ENCODE measurements at places on chromosomes 7 and 10.

DNA sequence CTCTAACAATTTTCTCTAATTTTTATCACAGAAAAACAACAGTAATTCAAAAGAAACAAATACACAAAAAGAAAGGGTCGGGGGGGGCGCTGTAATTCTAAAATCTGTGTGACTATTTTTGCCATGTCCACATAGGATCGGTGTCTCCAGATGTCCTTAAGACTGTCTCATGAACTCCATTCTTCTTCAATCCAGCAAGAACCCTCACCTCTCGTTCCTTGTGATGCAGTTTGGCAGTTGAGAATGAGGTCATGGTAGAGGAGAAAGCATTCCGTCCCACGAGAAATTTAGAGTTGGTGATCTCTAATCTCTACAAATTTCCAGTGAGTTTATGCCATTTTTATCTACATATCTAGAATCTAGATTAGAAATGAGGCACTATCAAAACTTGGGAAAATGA lies 394.7 kb downstream of the TFEC start:
- DNase-seq: no peak

GRCh38 chr7:92423710-92424131 lies 23.6 kb upstream of the GATAD1 start:
- no peak for DNase-seq

DNA sequence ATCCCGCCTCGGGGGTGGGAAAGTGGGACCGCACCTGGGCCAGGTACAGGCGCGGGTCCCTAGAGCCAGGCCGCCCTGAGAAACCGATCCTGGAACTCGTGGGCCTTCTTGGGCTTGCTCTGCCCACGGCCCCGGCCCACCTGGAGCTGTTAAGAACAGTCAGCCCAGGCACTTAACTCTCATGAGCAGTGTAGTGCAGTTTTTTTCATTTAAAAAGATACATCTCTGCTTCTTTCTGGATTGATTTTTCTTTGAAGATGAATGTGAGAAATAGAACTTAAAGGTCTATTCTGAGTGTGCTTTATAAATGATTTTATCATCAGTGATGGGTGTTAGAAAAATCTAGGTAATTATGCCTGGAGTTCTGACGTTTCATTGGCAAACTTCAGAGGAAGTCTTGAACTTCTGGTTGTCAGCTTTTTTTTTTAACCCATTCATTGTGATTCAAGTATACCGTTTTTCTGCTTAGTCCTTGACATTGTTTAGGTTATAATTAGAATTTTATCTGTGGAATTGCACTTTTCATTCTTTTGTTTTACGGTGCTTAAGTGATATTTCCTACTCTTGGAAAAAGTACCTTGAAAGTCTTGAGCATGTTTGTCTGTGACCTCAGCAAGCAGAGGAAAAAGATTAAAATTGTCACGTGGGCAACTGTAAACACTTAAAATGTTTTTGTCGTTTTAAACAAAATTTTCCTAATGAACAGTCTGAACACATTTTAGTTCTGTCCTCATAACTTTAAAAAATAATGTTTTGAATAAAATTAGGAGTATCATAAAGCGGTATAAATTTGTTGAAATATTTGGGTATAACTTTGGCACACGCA lies 906 bp downstream of the CDK1 start:
- no peak for DNase-seq

GRCh38 chr7:101210143-101210542 lies 7.2 kb downstream of the PLOD3 start:
- DNase-seq: no peak

DNA sequence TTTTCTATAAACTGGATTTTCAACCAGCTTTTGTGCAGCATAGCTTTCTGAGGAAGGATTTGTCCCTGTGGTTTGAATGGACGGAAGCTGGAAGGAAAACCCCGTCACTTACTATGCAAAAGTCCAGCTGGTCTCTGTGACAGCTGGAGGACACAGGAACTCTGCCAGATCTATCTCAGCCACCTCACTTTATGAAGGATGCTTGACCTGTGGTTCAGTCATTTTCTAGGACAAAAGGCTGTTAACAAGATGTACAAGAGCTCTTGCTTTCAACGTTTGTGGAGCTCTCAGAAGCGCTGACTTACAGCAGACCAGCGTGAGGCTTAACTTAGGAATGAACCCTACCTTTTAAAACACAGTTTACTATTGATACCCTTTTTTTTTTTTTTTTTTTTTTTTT lies 90.8 kb downstream of the CREM start:
- DNase-seq: no peak

DNA sequence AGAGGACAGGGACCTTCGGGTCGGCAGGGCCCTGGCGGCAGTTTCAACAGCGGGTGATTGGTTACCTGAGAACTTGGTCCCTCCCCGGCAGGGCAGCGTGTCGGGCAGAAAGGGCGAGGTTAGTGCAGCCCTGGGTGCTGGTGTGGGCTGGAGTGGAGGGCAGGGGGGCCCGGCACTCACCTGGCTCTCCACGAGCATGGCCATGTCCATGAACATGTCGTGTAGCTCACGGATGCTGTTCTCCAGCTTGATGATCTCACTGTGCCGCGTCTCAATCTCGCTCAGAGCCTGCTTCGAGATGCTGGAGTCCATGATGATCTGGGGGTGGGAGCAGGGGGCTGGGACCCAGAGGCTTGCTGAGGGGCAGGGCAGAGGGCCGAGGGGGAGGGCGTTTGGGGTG lies 16.8 kb downstream of the STX1A start:
- no peak for DNase-seq

- DNase-seq: no peak
Observed at GRCh38 chr7:12211711-12212485, 804 bp downstream of the TMEM106B start.

DNA sequence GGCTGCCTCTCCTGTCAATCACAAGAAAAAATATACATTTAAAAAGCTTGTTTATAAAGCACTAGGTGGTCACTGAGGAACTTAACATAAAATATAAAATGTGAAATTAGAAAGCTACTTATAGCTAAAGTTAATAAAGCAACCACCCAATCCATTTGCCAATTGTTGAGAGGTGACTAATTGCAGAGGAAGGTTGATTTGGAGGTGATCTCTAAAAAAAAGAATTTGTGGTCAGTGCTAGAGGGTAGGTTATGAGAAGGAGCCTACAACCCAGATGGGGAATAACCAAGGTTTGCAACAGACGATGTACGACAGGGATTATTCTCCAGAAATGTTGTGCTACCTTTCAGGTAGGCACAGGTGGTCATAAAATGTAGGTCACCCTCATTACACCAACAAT lies 444.2 kb upstream of the C7orf33 start:
- DNase-seq: no peak

DNA sequence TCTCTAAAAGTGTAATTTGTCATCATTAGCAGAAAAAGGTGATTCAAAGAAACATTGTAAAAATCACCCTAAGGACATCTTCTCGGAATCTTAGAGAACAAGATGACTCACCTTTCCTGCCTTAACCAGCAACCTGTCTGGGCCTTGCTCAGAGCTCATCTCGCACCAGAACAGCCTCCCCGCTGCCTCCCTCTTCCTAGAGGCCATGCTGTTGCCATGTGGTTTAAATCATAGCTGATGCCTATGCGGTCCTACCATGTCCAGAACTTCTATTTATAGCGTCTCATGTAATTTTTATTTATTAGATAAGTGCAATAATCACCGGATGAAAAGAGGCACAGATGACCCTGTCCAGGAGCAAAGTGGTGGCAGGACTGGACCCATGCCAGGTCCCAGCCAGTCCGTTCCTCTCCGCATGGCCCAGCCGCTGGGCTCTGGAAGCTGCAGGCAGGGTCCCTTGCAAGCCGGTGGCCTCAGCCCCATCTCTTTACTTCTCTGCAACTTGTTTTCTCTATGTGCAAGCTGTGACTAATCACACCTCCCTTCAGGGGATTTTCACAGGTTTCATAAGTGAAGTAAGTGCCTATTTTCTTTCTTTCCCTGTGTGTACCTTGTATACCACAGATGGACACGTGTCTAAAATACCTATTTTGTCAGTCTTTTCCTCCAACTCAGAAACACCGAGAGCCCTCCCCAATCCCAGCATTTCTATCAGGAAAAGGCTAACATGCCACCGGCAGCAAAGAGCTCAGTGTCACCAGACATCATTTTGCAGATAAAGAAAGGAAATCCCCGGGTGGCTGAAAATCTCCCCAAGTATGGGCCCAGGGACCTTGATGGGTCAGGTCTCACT lies 27.1 kb downstream of the KLF6 start:
- peak; percentile 77 for DNase-seq

GRCh38 chr7:81721437-81721836 lies 48.4 kb downstream of the HGF start:
- no peak for DNase-seq

DNA sequence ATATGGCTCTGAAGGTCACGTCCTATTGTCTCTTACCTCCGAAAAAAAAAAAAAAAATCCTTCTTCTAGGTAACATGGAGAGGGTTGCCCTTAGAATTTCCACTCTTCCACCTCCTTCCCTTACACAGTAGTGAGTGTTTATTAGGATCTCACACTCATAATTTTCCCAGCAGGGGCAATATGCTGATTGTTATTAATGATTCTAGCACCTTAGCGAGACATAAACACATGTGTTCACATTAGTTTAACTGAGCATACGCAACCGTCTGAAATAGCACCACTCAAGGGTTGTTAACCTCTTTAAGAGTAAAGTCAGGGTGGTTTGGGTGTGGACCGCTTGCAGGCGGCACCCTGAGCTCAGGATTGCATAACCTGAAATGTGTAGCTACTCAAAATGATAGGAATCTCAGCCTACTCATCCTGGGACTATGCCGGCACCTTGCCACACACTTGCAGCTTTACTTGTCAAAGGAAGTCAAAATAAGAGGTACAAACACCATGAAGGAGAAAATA lies 52.2 kb downstream of the CPEB3 start:
- no peak for DNase-seq

- no peak for DNase-seq
Observed at GRCh38 chr7:11153694-11154093, 180.0 kb downstream of the PHF14 start.

DNA sequence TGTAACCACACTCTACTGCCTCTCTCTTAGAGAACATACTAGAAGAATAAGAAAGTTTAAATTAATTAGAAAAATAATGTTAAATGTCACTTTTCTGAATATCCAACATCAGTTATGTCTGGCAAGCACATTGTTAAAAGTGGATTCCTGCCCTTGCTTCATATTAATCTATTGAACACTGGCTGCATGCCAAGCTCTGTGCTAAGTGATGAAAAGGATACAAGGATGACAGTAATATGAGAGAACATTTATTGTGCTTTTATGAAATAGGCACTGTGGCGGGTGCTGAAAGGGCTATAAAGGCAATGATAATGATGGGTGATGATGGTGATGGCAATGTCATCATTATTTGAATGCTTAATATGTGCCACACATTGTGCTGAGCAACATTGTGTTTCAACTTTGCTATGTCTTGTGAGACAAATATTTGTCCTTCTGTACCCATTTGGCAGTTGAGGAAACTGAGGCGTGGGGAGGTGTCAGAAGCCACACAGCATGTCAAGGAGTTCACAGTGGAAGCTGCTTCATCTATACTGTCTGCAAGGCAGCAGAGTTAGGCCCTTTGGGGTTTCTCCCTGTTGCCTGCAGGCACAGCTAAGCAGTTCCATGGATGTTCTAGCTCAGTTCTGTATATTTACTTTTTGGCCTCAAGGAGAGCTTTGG lies 64.2 kb upstream of the RAPGEF5 start:
- DNase-seq: no peak

DNA sequence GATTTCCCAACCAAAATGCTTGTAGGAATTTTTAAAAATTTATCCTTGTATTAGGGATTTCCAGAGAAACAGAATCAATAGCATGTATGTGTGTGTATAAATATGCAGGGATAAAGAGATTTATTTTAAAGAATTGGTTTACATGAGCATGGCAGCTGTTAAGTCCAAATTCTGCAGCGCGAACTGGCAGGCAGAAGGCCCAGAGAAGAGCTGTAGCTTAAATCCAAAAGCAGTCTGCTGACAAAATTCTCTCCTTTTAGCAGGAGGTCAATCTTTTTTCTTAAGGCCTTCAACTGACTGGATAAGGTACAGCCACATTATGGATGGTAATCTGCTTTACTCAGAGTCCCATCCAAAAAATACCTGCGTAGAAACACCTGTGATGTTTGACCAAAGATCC lies 42.0 kb downstream of the PRR15 start:
- no peak for DNase-seq

- DNase-seq: no peak
Observed at GRCh38 chr7:67391168-67391567, 394.5 kb downstream of the TYW1 start.

DNA sequence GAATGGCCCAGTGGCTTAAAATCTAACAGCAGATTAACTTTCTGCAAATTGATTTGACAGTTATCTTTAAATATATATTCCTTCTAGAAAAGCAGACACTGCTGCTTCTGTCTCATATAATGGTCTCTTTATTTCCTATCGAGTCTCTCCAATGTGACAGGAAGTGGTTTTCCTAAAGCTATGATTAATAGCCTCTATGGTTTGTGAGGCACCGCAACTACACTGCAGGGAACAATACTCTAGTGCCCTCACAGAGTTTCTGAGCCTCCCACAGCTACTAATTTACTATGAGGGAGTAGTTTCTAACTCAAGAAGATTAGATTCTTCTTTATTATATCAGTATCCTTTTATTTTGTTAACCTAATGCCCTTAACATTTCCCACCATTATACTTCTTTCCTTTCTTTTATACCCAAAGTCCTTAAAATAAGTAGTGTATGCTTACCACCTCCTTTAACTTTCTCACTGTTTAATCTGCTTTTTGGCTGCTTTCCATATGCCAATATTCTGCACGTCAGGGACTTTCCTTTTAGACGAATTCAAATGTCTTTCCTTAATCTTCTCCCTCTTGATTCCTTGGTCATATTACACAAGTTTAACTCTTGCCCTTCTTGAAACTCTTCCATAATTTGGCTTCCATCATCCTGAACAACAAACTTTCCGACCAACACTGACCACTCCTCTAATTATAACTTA lies 23.8 kb upstream of the AHR start:
- DNase-seq: peak; percentile 24

- no peak for DNase-seq
Observed at GRCh38 chr7:156659961-156660360, 19.4 kb downstream of the RNF32 start.

GRCh38 chr7:57424515-57425238 lies 25.3 kb upstream of the ZNF716 start:
- no peak for DNase-seq

- DNase-seq: no peak
Observed at GRCh38 chr10:126373972-126374371, 14.3 kb downstream of the ADAM12 start.

DNA sequence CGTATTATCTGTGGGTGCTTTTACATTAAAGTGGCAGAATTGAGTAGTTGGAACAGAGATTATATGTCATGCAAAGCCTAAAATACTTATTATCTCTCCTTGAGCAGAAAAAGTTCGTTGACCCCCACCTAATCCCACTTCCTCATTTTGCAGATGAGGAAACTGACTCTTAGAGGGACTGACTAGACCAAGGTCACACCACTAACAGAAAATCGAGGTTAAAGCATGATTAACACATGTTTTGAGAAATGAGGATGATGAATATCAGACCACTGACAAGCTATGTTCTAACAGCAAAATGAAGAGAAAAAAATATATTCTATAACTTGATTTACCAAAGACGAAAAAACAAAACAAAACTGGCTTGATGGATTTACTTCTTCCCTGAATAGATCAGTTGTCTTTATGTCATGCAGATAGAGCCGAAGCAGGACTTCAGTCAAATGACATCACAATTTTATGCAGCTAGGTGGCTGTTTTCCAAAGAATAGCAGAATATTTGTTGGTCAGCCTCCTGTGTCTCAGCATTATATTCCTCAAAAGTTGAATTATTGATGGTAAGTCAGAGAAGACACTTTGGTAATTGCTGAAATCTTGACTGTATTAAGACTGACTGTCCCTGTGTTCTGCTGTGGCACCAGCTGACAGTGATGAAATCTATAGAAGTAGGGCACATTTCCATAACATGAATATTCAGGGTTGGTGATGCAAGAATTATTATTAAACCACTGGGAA lies 24.2 kb upstream of the SMIM30 start:
- no peak for DNase-seq

- no peak for DNase-seq
Observed at GRCh38 chr7:54996391-54996790, 22.4 kb upstream of the EGFR start.
